ENCODE measurements at places on chromosomes 3 and 15. TPM values are rescaled to one million over a fixed set of nuclear protein-coding genes. Genes with fewer than 3 reads are reported as not detected.
A peak's percentile ranks its signal among the peaks of the same experiment; 100 is the strongest.

The SUSD5 gene
- 1.7 TPM for total RNA-seq

The CXCR6 gene
- total RNA-seq: 0.22 TPM

The BFSP2 gene
- total RNA-seq: not detected

- no peaks in the 10 kb centered on the region for H3K36me3 ChIP-seq
- H3K27ac ChIP-seq: no peak overlapping the region
- DNase-seq: no peak
- H3K27me3 ChIP-seq: no peaks in the 10 kb centered on the region
These were observed 307.0 kb downstream of the EPHA6 start for GRCh38 chr3:97121386-97121785.

DNA sequence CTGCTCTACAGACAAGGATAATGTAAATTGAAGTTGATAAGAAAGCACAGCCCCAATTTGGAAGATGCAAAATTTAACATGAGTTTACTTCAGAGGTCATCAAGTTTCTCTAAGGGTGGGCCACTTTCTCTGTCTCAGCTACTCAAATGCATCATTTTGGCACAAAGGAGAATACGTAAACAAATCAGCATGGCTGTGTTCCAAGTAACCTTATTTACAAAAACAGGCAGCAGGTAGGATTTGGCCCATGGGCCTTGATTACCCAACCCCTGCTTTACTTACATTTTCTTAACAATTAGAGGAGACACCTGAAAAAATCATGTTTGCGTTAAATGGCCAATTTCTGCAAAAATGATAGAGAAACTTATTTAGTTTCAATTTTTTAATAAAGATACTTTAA is 181.7 kb downstream of the GBE1 start:
- DNase-seq: no peak
- H3K27me3 ChIP-seq: no peaks in the 10 kb centered on the region
- no peak overlapping the region for H3K4me3 ChIP-seq
- H3K36me3 ChIP-seq: peaks cover 11% of the 10 kb centered on the region
- H3K4me1 ChIP-seq: no peaks in the 10 kb centered on the region
- H3K27ac ChIP-seq: no peak overlapping the region

GRCh38 chr3:125322166-125322565 is 53.0 kb downstream of the ZNF148 start:
- no peak for DNase-seq
- peaks cover 14% of the 10 kb centered on the region for H3K36me3 ChIP-seq
- no peaks in the 10 kb centered on the region for H3K4me1 ChIP-seq
- no peak overlapping the region for H3K27ac ChIP-seq
- H3K27me3 ChIP-seq: no peaks in the 10 kb centered on the region
- no peak overlapping the region for H3K4me3 ChIP-seq

DNA sequence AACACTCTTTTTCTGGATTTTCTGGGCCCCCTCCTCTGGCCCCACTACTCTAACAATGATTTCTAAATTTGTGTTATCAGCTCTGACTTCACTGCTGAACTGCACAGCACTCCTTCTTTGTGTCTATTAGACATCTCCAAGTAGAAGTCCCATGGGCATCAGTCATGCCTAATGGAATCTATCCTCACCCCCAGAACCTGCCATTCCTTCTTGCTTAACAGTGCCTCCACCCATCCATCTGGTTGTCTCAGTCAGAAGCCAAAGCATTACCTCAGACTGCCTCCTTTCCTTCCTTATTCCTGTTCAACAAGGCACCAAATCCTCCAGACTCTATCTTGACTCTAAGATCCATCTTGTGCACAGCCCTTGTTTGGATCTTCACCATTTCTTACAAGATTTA is 36.2 kb downstream of the SSR3 start:
- peaks cover 18% of the 10 kb centered on the region for H3K4me1 ChIP-seq
- no peak overlapping the region for H3K4me3 ChIP-seq
- no peak overlapping the region for H3K27ac ChIP-seq
- H3K36me3 ChIP-seq: no peaks in the 10 kb centered on the region

- no peaks in the 10 kb centered on the region for H3K36me3 ChIP-seq
- no peak for DNase-seq
- peak overlapping the region; percentile 18 for H3K27ac ChIP-seq
- peaks cover 5% of the 10 kb centered on the region for H3K4me1 ChIP-seq
These were observed 78.4 kb downstream of the FBXL2 start for GRCh38 chr3:33355611-33356010.

Data from heart left ventricle (tissue), 16 donors.